CD4-positive, alpha-beta T cell (primary cell): ENCODE measurements at places on chromosomes 1 and 21. TPM values are rescaled to one million over a fixed set of nuclear protein-coding genes. Genes with fewer than 3 reads are reported as not detected.

The SPEN gene
- total RNA-seq, result 76.7 TPM

The LRRC39 gene
- 1.3 TPM for total RNA-seq

The SLC30A2 gene
- not detected for total RNA-seq

The ST6GALNAC3 gene
- total RNA-seq, result 1.3 TPM

The TMEM269 gene
- total RNA-seq, result 0.60 TPM
